ENCODE measurements at places on chromosomes 13 and 19.
A peak's percentile ranks its signal among the peaks of the same experiment; 100 is the strongest.

- DNase-seq, result no peak
Observed at GRCh38 chr19:40335101-40335500, 13.1 kb downstream of the C19orf47 start.

DNA sequence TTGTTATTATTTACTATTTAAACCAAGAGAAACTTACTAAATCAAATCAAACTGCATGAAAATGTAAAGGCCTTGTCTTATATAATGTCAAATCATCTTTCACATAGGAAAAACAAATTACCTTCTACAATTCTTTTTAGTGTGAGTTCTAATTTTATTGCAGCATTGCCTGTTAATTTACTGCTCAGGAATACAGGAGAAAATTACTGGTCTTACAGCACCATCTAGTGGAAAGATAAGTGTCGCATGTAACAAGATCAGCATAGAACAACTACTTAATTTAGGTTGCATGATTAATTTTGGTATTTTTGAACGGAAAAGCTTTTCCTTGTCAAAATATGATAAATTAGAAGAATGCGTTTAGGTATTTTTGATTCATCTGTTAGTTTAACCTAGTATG is 502.7 kb downstream of the UQCRFS1 start:
- no peak for DNase-seq

DNA sequence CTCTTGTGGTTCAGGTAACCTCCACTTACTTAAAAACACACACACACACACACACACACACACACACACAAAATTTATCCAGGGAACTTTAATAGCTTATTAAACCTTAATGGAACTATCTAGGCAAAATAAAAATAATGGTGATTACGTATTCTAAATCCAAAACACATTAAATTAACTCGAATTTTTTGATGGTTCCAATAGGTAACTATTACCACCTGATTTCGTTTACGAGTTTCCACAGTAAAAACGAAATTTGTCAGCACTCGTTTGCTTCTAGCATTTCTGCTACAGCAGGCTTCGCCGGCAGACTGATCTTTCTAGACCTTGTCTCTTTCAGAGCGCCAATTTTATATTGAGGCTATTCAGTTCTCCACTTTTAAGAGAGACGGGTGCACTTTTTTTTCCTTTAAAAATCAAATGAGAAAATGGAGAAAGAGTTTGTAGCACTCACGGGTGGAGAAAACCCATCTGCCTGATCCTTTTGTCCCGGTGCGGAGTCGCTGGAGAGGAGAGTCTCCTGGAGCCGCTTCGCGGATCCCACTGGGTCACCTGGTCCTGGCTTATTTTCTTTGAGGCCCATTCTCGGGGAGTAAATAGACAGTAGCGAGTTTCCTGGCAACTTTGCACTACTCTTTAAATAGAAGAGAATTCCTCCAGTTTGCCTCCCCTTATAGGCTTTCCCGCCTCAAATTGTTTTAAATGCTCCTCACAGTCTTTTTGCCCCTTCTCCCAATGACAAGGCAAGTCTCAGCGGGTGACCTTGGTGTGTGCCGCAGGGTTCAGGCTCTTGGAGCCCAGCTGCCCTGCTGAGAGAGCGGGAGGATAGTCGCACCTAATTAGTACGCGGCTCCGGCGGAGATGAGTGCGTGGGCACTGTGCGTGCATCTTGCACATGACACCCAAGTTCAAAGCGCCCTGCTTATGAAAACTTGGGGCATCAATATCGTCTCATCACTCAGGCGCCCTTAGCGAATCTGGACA is 117.0 kb downstream of the KCNRG start:
- no peak for DNase-seq

- peak; percentile 1 for DNase-seq
Observed at GRCh38 chr13:46160471-46161066, 21.4 kb downstream of the LCP1 start.

GRCh38 chr19:38537071-38537936 is 80.4 kb downstream of the MAP4K1 start:
- no peak for DNase-seq

DNA sequence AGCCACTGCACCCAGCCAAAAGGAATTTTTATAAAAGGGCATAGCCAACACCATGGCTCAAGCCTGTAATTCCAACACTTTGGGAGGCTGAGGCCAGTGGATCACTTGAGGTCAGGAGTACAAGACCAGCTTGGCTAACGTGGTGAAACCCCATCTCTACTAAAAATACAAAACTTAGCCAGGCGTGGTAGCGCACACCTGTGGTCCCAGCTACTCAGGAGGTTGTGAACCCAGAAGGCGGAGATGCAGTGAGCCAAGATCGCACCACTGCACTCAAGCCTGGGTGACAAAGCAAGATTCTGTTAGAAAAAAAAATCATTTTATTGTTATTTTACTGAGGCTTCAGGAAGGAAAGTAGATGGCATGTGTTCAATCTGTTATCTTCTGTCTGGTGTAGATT is 31.3 kb upstream of the FOXO1 start:
- no peak for DNase-seq

DNA sequence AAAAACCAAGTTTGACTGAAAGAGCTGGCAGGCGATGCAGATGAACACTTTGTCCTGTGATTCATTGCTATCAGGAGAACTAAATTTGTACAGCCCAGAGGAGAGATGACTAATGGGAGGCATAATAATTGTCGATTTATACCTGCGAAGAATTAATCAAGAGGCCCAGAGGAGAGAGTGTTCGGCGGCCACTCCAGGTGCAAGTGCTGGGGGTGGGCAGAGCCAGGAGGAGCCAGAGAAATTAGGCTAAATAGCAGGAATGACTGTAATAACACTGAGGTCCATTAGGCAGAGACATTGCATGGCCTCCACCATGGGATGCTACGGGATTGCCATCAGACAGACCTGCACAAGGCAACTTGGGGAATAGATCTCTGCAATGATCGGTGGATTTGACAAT is 107.7 kb upstream of the UQCRFS1 start:
- DNase-seq, result no peak

GRCh38 chr19:33532859-33533460 is 11.4 kb upstream of the PEPD start:
- DNase-seq, result no peak

GRCh38 chr13:35592457-35592856 is 116.0 kb upstream of the MAB21L1 start:
- no peak for DNase-seq

- no peak for DNase-seq
Observed at GRCh38 chr13:64718116-64718515, 2512.0 kb downstream of the PCDH9 start.

- no peak for DNase-seq
Observed at GRCh38 chr19:33905937-33906577, 109.4 kb downstream of the KCTD15 start.

DNA sequence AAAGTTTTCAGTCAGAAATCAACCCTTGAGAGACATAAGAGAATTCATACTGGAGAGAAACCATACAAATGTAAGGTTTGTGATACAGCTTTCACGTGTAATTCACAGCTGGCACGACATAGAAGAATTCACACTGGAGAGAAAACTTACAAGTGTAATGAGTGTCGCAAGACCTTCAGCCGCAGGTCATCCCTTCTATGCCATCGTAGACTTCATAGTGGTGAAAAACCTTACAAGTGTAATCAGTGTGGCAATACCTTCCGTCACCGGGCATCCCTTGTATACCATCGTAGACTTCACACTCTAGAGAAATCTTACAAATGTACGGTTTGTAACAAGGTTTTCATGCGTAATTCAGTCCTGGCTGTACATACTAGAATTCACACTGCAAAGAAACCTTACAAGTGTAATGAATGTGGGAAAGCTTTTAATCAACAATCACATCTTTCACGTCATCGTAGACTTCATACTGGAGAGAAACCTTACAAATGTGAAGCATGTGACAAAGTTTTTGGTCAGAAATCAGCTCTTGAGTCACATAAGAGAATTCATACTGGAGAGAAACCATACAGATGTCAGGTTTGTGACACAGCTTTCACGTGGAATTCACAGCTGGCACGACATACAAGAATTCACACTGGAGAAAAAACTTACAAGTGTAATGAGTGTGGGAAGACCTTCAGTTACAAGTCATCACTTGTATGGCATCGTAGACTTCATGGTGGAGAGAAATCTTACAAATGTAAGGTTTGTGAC is 15.7 kb upstream of the ZNF701 start:
- no peak for DNase-seq

GRCh38 chr19:1057176-1057855 is 9.7 kb upstream of the ARHGAP45 start:
- DNase-seq, result peak; percentile 26

DNA sequence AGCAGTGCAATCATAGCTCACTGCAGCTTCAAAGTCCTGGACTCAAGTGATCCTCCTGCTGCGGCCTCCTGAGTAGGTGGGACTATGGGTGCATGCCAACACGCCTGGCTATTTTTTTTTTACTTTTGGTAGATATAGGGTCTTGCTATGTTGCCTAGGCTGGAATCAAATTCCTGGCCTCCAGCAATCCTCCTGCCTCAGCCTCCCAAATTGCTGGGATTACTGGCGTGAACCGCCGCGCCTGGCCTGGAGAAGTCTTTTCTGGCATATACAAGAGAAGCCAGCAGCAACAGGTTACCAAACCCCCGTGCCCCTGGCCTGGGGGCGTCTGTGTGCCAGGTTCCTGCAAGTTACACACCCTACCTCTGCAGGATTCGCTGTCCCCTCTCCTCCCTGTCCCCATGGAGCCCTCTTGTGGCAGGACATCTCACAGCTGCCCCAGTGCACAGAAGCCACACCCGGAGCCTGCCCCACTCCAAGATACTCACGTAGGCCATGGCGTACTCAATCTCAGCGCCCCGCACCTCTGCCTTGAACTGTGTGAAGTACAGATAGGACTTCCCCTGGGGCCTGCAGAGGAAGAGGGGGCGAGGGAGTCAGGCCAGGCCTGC is 9.9 kb downstream of the MYDGF start:
- no peak for DNase-seq

GRCh38 chr19:30053558-30053957 is 111.5 kb downstream of the URI1 start:
- no peak for DNase-seq

DNA sequence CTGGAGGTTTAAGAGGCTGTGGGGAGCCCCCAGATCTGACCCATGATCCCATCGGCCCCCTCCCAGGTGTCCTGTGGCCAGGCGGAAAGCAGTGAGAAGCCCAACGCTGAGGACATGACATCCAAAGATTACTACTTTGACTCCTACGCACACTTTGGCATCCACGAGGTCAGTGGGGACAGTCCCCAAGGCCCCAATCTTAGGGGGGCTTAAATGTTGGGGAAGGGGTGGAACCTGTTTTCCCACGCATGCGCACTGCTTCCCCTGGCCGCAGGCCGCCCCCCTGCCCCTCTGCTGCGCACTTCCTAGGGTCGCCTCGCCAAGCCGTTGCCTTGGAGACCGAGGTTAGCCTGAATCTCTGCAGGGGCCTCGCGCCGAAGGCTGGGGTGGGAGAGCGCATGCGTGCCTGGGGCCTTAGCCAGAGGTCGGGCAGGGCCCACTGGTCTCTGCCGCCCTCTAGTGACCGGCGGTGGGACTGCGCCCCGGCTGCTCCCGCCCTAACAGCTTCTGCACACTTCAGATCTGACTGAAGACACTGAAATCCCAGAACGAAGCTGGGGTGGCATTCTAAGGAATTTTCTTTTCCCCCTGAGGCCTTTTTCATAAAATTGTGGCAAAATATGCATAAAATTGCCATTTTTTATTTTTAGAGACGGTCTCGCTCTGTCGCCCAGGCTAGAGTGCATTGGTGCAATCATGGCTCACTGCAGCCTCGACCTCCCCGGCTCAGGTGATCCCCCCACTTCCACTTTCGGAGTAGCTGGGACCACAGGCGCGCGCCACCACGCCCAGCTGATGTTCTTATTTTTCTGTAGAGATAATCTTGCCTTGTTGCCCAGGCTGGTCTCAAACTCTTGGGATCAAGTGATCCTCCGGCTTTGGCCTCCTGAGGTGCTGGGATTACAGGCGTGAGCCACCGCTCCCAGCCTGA is 3.6 kb downstream of the PRMT1 start:
- no peak for DNase-seq

DNA sequence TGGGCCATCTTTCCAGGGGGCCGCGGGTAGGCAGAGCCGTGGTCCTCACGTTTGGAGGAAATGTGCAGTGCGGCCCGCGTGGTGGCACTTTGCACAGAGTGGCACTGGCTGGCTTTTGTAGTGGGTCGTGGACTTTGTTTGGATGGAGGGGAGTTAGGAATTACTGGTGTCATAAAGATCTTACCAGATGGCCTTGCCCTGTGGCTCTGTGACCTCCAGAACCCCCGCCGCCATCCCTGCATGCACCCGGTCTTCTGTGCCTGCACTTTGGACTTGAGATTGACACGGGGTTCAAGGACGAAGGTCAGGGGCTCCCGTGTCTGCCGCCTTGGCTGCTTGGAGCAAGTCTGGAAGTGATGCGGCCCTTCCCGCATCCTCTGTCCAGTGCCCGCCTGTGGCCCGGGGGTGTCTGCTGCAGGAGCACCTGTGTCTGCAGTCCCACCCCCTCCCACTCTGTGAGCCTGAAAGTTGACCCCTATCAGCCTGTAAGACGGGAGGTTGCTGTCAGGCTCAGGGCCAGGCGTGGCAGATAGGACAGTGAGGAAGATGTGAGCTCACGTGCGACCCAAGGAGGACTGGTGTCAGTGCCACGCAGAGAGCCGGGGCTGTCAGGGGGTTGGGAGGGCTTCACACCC is 2.2 kb downstream of the GNA11 start:
- DNase-seq, result no peak

GRCh38 chr13:107721125-107721869 is 494.0 kb downstream of the LIG4 start:
- no peak for DNase-seq

- no peak for DNase-seq
Observed at GRCh38 chr13:67228916-67229315, 1.2 kb downstream of the PCDH9 start.

- no peak for DNase-seq
Observed at GRCh38 chr13:92197669-92198068, 799.2 kb downstream of the GPC5 start.

Data from GM04503 (cell line).